ENCODE measurements at places on chromosomes 16 and 17. TPM values are rescaled to one million over a fixed set of nuclear protein-coding genes. Genes with fewer than 3 reads are reported as not detected.

DNA sequence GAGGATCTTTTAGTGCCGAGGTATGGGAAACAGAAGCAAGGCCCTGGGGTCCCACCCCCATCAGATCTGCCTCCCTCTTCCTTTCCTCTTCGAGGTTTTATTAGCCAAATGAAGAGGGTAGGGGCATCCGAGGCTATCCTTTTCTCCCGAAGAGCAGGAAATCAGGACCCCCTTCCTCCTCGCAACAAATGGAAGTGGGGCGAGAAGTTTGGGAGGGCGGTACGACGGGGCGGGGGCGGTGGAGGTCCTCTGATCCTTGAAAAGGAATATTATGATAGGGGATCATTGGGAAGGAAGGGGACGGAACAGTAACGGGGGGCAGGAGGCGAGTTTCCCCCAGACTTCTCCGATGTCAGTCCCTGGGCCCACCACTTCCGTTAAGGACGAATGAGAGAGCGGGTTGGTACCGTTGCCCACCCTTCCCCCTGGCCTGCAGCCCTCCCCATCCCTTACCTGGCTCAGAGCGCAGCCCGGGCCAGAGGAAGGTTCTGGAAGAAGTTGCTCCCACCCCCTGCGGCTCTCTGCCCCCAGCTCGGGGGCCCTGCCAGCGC lies 309 bp downstream of the FOXJ1 start:
- DNase-seq = no peak

GRCh38 chr16:30942426-30942806 lies 6.5 kb upstream of the ORAI3 start:
- DNase-seq = no peak

- no peak for DNase-seq
Observed at GRCh38 chr17:1865252-1866037, 35.6 kb downstream of the RPA1 start.

GRCh38 chr16:6880263-6880662 lies 452.4 kb upstream of the RBFOX1 start:
- no peak for DNase-seq

GRCh38 chr16:24853830-24854229 lies 8.1 kb downstream of the SLC5A11 start:
- DNase-seq = no peak

DNA sequence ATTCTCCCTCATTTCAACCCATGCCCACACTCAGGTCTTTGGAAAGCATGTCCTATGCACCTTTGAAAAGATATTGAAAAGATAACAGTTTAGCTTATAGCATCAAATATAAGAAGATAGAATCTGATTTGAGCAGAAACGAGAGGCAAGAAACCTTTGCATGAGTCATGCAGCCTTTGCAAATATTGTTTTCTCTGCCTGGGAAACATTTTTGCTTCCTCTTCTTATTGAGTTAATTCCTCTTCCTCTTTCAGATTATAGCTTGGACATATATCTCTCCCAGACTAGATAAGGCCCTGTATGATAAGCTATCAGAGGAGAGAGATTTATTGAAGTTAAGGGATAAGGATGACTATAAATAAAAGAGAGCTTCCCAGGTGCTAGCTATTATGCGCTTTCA lies 46.1 kb upstream of the KCNJ2 start:
- no peak for DNase-seq

DNA sequence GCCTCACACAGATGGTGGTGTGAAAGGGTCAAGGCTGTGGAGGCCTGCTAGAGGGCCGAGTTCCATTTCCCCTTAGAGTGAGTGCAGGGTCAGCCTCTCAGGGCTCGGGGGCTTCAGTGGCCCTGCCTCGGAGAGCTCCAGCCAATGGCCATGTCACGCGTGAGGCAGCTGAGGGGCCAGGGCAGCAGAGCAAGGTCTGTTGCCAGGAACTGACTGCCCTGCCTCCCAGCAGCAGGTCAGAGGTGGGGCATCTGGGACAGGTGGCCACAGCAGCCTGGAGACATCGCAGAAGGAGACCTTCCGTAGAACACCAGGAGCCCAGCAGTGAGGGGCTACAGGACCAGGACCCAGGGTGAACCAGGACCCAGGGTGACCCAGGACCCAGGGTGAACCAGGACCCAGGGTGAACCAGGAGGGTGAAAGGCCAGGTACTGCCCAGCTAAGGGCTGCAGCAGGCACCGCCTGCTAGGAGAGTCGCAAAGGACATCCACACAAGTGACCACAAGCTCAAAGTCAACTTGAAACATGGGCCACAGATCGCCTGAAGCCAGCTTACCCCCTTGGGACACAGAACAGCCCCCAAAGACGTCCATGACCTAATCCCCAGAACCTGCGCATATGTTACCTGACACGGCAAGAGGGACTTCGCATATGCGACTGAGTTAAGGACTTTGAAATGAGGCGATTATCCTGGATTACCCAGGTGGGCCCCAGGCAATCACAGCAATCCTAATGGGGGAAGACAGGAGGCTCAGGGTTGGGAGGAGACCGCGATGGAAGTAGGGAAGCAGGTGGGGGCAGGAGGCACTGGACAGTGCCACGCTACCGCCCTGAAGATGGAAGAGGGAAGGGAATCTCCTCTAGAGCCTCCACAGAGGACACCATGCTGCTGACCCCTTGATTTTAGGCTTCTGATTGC lies 4.8 kb upstream of the MEAK7 start:
- no peak for DNase-seq

DNA sequence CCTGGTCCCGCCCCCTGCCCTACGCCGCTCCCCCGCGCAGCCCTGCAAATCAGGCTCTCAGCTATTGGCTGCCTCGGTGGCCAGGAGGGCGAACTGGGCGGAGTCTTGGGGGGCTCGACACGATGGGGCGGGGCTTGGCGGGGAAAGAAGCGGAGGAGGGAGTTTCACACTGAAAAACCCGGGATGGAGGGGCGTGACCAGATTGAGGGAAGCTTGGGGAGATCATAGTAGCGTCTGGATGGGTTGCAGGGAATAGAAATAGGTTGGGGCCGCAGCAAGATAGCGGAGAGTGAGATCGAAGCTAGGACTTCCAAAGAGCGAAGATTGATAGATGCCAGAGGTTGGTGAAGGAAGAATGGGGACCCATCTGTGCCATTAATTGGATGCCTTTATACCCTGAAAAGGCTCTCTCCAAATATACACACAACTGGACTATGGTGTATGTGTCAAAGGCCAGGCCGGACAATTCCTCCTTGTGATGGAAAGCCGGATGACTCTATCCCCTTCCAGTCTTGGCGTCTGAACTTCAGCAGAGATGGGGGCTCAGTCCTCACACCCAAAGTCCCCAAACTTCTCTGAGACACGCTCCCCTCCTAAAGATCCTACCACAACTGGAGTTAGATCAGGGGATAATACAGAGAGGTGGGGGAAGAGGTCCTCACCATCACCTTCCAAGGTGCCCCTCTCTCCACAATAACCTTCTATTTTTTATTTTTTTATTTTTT lies 376 bp upstream of the STAC2 start:
- DNase-seq = peak; percentile 72

DNA sequence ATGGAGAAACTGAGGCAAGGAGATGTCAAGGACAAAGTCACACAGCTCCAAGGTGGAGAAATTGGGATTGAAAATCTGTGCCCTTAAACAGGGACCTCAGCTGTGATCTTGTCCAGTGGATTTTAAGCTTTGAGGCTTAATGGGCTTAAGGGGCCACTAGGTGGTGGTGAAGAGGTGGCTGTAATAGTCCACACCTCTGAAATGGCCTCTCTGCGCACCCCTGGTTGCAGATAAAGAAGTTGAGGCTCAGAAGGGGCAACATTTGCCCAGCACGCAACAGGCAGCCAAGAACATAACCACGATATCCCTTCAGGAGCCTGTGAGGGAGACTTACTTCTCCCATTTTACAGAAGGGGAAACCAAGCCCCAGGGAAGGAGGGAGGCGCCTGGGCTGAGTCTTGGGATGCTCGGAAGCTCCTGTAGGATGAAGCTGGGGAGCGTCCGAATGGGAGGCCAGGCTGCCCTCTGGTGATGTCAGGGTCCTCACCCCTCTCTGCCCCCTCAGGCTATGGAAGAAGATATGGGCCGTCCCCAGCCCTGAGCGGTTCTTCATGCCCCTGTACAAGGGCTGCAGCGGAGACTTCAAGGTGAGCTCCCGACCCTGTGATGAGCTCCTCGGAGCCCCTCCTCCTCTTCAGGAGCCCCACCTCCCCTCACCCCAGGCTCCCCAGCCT lies 43.7 kb downstream of the IL21R start:
- no peak for DNase-seq

- no peak for DNase-seq
Observed at GRCh38 chr16:69520800-69521602, 44.8 kb upstream of the NFAT5 start.

DNA sequence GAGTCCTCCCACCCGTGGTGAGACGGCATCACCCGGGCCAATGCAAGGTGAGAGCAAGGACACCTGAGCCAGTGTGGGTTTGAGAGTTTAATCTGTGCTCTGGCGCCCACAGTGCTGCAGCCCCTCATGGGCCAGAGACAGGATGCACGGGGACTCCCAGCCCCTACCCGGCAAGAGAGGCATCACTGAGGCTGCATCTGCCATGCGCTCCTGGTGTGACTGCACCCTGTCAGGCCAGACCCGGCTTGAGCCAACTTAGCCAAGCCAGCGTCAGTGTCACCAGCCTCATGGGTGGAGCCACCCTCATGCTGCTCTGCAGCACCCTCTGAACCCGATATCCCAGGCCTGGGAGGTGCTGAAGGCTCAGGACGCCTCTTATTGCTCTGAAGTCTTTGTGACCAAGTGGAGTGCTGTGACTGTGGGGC lies 1.3 kb upstream of the BRICD5 start:
- no peak for DNase-seq

DNA sequence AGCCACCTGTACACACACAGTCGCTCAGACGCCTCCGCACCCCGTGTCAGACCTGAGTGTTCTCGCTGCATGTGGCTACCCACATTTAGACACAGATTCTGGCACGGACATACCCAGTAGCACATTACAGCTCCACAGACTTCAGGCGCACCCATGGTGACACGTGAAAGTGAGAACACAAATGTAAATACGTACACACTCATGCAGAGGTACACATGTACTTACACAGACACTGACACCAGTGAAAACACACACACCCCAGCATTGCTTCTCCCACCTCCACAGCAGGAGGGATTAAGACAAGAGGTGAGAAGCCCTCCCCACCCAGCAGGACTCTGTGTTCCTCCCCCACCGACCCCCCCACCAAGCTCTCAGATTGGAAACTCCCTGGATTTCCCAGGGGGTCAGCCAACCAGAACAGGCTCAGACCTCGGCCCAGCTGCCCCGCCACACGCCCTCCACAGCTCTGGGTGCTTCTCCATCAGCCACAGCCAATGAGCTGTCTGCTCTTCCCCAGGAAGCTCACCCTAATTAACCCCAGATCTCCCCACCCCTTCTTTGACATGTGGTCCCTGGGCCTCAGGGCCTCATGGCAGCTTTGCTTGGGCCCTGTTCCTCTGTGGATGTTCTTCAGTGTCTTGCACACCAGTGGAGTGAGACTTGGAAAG lies 5.3 kb upstream of the FOXN1 start:
- DNase-seq = no peak

DNA sequence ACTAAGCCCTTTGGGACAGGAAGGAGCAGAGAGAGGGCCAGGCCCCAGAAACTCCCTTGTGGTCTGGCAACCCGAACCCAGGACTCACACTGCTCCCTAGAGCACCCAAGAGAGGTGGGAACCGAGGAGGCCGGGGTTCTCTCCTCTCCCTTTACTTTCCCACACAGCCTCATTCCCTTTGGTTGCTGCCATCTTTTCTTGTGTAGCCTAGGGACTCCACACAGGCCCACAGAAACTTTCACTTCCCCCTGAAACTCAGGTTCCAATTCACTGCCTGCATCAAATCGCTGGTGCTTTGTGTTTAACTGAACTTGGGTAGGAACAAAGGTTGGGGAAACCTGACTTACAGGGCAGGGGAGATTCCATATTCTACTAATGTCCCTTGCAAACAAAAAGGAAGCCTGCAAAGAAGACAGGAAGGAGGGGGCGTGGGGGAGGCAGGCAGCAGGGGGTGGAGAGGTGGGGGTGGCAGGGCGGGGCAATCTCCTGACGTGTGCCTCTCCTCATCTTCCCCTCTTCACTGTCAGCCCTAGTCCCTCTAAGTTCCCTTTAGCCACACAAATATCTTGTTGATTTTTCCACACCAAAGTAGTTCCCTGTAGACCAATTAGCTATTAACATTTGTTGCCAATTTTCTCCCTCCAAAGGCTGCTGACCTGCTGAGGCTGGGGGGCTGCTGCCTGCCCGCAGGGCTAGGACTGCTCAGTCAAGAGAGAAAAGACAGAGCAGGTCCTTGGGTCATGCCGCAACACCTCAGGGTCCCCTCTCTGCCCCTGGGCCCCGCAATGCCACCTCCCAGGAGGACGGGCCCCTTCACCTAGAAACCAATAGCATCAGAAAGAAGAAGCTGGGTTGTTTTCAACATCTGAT lies 8.0 kb downstream of the ST3GAL2 start:
- peak; percentile 21 for DNase-seq

- DNase-seq = no peak
Observed at GRCh38 chr16:27954191-27954590, 109.3 kb downstream of the GSG1L start.

DNA sequence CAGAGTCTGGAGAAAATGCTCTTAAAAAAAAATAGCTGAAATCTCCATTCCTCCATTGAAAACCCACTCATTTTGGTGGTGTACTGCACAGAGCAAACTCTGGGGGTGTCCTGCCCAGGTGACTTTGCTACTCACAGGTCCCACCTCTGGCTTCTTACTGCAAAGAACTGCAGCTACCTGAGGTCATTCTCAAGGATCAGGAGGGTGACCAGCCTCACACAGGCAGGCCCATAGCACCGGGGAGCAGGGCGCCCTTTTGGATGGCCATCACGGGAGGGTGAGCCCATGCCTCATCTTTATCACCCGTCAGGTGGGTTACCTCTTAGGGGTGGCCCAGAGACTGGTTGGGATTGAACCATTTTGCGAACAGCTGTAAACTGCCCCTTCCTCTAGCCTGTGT lies 32.6 kb upstream of the BRD7 start:
- DNase-seq = no peak

- no peak for DNase-seq
Observed at GRCh38 chr17:82023447-82024241, 539 bp downstream of the LRRC45 start.

- no peak for DNase-seq
Observed at GRCh38 chr16:23175651-23176050, 6.9 kb upstream of the SCNN1G start.

The SLC38A8 gene
- polyA plus RNA-seq = not detected

The HBQ1 gene
- 0.36 TPM for polyA plus RNA-seq

The GNGT2 gene
- 2.9 TPM for polyA plus RNA-seq

The ZP2 gene
- 5.3 TPM for polyA plus RNA-seq

The FBRS gene
- 48.6 TPM for polyA plus RNA-seq

The SHISA9 gene
- 0.04 TPM for polyA plus RNA-seq

Measured in right lung (tissue), 10 donors.